Activated T-helper 9 cell treated with anti-CD3 and anti-CD28 coated beads, Interleukin-2, amount 50 U/mL, for 16 hours (primary cell): ENCODE measurements at places on chromosomes 6 and 20.

- DNase-seq: no peak
Observed at GRCh38 chr6:131029626-131030297, 33.3 kb downstream of the EPB41L2 start.

DNA sequence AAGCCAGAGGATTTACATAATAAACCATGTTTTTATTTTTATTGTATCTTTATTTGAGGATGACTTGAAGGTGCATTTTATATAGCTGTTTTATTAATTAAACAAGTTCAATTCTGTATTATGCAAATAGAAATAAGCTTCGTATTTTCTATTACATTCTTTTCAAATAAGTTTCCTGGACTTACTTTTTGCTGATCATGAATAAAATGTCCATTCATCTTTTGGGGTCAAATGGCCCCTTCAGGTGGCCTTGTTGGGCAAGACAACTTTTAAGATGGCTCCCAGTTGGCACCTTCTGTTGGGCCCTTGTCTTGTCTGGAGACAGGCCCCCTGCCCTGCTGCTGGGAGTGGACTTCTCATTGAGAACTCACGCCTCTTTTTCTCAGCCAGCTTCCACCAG lies 654.6 kb upstream of the NOX3 start:
- no peak for DNase-seq

- no peak for DNase-seq
Observed at GRCh38 chr6:86581833-86582232, 355.5 kb upstream of the HTR1E start.

GRCh38 chr6:30748851-30749540 lies 4.6 kb upstream of the IER3 start:
- DNase-seq: no peak

DNA sequence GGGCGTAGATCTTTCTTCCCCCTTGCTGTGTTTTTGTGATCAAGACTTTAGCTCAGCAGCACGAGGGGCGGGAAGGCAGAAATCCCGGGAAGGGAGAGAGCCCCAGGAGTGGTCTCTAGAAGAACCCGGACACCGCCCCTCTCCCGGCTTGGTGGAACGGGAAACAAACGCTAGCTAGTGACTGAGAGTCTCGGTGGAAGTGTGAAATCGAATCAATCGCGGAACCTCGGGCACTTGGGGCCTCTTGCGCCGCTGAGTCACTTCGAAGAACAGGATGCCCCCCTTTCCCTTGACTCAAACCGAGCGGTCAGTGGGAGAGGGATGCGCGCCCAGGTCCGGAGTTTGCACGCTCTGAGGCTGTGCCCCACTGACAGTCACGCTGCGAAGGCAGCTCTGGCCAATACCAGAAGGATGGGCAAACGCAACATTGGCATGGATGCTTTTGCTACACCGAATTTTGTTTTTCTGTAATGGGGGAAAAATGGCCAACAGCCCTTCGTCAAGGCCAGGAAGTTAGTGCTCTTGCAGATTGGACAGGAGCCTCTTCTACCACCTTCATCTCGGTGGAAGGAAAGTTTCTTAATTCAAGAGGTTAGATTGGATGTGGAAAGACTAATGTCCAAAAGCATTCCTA lies 1.6 kb upstream of the OLIG3 start:
- DNase-seq: no peak

GRCh38 chr20:54793291-54793992 lies 318.0 kb downstream of the DOK5 start:
- DNase-seq: no peak

GRCh38 chr6:149223904-149224351 lies 93.6 kb upstream of the TAB2 start:
- DNase-seq: no peak

- no peak for DNase-seq
Observed at GRCh38 chr6:22295145-22295544, 1.7 kb downstream of the PRL start.

GRCh38 chr20:32984196-32984595 lies 20.0 kb downstream of the SUN5 start:
- DNase-seq: no peak

- DNase-seq: no peak
Observed at GRCh38 chr20:39605908-39606307, 643.8 kb downstream of the DHX35 start.
